Vagina (tissue), 2 donors: ENCODE measurements at places on chromosomes 1 and 21.

- no peak for DNase-seq
Measured at GRCh38 chr1:67058242-67058641, 4.3 kb upstream of the SLC35D1 start.

GRCh38 chr1:33312413-33312749, 8.5 kb downstream of the A3GALT2 start:
- no peak for DNase-seq

DNA sequence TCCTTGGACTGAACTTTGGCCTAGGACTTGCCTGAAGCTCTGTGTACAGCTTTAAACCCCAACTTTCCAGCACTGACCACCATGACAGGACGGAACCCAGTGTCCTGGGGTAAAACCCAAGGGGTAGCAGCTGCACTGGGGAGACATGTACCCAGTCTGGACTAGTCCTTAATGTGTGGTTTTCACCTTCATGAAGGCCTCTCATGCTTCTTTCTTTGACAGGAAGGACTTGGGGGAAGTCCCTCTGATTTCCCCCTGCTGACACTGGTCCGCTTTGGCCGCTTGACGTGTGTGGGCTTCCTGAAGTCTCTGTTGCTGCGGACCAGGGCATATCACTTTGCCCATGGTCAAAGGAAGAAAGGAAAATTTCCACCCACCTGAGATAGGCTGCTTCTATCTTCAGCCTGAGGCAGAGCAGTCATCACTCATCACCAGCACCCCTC, 66.3 kb upstream of the PRDX6 start:
- DNase-seq = no peak

GRCh38 chr1:150186789-150187559, 37.3 kb downstream of the PLEKHO1 start:
- DNase-seq = no peak

GRCh38 chr1:209265301-209265700, 318.2 kb upstream of the CAMK1G start:
- DNase-seq = no peak

DNA sequence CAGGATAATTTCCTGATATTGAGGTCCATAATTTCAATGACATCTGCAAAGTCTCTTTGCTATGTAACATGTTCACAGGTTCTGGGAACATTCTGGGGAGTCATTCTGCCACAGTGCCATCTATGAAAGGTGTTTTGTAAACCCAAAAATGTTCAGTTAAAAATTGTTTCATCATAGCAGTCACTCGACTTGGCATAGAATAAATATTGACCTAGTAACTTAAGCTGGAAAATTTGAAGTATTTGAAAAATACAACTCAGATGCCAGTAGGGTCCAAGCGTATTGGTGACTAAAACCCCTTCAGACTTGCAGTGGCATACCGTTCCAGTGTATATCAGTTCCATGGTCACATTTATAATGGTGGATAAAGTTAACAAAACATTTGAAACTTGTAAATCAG, 6.8 kb downstream of the DESI2 start:
- DNase-seq = no peak

- no peak for DNase-seq
Measured at GRCh38 chr1:16237343-16237830, 404 bp upstream of the CPLANE2 start.

DNA sequence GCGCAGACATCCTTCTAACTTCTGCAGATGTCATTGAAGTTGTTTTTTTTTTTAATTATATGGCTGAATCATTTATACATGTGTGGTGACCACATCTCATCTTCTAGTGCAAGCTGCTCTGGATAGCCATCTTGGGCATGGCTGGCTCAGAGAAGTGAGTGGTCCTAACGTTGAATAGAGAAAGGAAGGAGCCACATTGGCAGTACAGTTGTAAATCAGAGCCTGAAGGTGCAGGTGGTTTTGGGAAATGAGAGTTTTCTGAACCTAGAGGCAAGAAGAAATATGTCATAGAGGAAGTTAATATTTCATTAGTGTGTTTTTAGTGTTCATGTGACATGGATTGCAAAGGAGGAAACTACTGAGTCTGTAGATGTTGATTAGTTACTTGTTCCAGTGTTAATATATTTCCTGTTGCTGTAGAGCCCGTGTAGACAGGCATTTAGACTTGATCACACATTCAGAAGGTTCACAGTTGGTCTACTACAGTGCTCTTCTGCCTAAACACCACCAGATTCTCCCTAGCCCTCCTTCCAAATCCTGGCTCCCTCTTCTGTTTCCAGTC, 163.7 kb downstream of the ROR1 start:
- DNase-seq = no peak

GRCh38 chr1:60133000-60133673, 59.6 kb upstream of the C1orf87 start:
- no peak for DNase-seq

GRCh38 chr1:54542962-54543539, 5.0 kb upstream of the ACOT11 start:
- DNase-seq = no peak

DNA sequence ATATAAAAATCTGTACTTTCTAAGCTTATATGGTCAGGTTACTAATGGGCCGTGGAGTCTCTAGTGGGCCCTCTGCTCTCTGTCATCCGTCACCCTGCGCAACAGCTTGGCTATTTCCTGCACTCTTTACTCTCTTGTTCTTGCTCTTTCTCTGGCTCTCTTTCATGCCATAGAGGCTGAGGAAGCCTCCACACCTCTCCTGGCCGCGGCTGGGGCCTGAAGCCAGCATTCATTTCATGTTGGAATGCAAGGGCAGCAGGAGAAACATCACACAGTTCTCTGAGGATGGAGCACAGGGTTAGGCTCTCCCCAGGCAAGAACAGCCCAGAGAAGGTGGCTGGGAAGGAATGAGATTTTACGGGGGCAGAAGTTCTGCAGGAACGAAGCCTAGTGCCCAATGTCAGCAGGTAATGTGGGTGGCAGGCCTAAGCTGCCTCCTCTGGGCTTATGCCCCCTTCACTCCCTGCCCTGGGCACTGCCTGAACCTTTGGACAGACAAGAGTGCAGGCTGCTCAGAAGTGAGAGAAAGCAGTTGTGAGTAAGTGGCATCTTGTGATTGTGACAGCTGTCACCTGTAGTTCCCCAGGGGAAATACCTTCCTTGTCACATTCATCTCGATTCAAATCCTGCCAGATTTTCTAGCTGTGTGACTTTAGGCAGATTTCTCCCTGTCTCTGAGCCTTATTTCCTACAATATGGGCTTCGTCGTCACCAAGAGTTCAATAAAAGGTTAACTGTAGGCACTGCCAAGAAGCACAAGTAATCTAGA, 3.6 kb upstream of the FHAD1 start:
- DNase-seq = no peak

DNA sequence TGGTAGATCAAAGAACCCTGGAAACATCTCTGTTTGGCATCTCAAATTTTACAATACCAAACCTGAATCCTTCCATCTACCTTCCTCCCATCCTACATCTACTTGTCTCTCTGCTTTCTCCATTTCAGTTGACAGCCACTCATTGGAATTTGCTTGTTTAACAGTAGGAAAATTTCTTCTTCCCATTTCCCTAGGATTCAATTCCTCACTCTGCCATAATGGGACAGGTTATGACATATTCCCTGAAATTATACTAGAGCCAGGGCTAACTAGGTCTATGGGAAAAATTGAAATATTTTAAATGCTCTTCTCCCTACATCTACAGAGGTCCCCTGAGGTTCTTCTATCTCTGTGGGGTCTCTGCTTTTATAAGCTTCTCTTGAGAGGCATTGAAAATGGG, 257.7 kb downstream of the KCNH1 start:
- no peak for DNase-seq

GRCh38 chr1:227370533-227371254, 52.4 kb upstream of the CDC42BPA start:
- no peak for DNase-seq

GRCh38 chr1:40360631-40361030, 12.9 kb upstream of the SMAP2 start:
- DNase-seq = no peak

GRCh38 chr1:207115269-207115668, 11.2 kb downstream of the C4BPA start:
- no peak for DNase-seq

DNA sequence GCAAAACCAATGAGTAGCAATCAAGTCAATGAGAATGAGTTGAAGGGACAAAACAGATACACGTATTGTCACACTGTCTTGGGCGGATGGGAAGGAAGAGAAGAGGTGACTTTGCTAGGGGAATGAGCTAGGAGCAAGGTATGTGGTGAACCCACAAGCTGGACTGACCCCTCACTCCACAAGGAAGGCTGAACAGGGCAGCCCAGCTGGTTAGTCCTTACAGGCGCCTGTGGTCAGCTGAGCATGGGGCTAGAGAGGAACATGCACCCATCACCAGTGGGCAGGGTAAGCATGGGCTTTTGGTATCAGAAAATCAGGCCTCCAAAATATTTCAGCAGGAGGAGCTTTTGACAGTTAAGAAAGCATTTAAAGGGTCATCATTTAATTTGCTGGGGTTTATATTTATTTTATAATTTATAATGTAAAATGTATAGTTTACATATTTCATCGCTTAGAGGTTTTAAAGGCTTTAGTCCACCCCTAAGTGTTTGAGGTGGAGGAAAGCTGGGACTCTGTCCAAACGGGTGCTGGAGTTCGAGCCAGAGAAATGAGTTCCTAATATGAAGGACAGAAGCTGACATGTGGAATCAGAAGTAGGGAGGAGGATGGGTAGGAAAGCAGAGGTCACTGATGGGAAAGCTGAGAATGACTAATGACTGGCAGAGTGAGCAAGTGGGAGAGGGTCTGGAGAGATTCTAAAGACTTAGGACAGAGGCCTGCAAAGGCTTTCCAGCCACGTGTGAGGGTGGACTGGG, 22.0 kb upstream of the ACBD6 start:
- no peak for DNase-seq

DNA sequence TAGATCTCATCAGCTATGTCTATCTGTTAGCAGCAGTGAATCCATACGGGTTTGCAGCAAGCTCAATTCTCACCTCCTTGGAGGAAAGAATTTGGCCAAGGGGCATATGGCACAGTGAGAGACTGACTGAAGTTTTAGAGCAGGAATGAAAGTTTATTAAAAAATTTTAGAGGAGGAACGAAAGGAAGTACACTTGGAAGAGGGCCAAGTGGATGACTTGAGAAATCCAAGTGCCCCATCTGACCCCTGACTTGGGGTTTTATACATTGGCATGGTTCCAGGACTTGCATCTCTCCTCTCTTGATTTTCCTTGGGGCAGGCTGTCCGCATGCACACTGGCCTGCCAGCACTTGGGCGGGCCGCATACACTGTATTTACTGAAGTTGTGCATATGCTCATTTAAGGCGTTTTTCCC, 9.2 kb upstream of the OSBPL9 start:
- no peak for DNase-seq

- DNase-seq = no peak
Measured at GRCh38 chr1:56958526-56958925, 7.3 kb downstream of the C8B start.

DNA sequence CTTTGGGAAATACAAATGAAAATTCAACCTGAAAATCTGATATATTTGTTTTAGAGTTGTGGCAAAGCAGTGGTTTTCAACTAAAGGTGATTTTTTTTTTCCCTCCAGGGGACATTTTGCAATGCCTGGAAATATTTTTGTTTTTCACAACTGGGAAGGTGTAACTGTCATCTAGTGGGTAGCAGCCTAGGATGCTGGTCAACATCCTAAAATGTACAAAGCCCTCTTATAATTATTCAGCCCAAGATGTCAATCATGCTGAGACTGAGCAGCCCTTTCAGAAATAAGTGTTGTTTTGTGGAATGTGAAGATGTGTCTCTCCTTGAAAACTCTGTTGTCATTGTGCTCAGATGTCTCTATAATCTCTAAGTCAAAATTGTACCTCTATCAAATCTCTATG, 95.2 kb upstream of the NCAM2 start:
- DNase-seq = no peak

DNA sequence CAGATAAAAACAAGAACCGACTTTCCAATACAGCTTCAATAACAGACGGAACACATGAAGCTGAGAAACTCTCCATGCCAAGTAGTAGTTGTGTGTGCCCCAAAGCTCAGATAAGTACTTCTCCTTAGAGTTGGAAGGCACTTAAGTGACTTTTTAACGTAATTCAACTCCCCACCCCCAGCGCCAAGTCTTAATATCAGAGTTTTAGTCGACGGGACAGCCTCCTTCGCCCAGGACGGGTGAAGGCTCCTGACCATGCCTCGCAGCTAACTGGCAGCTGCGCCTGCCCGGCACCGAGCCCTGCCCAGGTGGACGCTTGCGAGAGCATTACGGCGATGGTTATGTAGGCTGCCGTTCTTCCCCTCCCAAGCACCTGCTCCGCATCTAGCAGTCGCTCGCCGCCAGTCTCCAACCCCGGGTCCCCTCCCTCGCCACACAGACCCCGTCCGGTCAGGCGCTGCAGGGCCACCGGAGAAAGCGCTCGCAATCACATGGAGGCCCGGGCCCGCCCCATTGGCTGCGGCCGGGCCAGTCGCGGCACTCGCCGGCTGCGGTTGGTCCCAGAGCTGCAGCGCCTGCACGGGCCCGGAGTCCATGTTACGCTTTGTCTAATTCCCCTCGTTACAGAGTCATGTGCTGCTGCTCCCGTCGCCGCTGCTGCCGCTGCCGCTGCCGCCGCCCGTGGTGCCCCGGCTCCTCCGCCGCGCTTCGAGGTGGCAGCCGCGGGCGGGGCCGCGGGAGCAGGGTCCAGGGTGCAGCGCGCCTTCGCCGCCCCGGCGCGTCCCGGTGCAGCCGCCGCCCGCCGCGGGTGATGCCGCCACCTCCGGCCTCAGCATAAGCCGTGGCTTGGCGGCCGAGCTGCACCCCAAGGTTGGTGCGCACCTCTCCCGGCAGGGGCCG, at the start of gene LRRC8D:
Gene LRRC8D (plus strand): TSS at position 611 of the 900 bp plus-strand sequence. CDS start 112,037 bp downstream, outside the sequence.
- DNase-seq = no peak

GRCh38 chr1:56663846-56664245, 18.7 kb downstream of the PRKAA2 start:
- no peak for DNase-seq

DNA sequence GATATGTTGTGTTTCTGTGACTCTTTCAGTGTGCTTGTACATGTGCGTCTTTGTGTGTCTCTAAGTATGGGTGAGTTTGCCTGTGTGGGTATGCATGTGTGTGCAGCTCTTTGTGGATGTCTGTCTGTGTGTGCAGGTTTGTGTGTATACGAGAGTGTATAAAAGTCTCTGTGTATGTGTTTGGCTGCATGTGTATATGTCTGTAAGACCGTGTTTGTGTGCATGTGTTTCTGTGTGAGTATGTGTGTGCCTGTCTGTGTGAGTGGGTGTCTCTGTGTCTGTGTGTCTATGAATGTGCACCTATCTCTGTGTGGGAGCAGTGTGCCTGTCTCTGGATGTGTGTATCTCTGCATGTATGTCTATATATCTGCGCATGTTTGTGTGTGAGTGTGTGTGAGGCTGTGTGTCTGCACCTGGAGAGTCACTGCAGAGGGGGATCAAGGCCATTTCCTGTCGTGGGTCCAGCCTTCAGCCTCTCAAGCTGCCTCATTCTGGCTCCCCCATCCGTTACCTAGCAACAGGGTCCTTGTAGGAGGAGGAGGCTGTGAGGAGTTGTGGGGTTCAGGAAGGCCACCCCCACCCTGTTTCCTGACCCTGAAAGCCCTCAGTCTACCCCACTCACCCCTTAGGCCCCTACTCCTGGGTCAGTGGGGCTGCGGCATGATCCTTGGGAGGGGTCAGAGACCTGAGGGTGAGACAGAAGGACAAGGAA, 10.4 kb downstream of the FGR start:
- DNase-seq = no peak
